ENCODE measurements at places on chromosomes 12 and 14.

DNA sequence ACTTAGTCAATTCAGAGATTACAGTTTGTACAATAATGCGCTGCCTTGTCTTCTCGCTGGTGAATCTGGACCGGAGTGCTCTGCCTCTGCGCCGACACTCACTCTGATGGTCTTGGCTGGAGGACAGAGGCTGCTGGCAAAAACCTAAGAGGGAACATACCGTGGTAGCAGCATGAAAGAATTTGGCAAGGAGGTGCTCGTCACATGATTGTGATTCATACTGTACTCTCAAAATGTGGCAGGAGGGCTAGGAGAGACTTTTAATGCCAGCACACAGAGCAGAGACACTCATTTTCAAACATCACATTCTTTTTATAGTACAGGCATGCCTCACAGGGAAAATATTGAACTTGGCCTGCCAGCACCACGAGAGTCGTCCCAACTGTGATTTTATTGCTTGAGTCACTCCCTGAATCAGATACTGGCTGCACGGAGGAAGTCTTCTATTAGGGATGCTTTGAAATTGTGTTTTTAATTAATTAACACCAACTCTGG, 67.8 kb downstream of the HMGA2 start:
- peak; percentile 66 for DNase-seq

GRCh38 chr12:103373088-103373523, 122.7 kb downstream of the C12orf42 start:
- DNase-seq = no peak

- no peak for DNase-seq
These were observed 9.3 kb downstream of the EML1 start for GRCh38 chr14:99802301-99803105.

DNA sequence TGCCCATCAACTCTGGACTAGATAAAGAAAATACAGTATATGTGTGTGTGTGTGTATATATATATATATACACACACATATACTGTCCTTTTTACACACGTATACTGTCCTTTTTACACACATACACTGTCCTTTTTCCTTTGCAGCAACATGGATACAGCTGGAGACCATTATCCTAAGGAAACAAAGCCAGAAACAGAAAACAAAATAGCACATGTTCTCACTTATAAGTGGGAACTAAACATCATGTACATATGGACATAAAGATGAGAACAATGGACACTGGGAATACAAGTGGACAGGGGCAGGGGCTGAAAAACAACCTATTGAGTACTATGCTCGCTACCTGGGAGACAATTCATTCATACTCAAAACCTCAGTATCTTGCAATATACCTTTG, 23.7 kb downstream of the VDR start:
- no peak for DNase-seq

DNA sequence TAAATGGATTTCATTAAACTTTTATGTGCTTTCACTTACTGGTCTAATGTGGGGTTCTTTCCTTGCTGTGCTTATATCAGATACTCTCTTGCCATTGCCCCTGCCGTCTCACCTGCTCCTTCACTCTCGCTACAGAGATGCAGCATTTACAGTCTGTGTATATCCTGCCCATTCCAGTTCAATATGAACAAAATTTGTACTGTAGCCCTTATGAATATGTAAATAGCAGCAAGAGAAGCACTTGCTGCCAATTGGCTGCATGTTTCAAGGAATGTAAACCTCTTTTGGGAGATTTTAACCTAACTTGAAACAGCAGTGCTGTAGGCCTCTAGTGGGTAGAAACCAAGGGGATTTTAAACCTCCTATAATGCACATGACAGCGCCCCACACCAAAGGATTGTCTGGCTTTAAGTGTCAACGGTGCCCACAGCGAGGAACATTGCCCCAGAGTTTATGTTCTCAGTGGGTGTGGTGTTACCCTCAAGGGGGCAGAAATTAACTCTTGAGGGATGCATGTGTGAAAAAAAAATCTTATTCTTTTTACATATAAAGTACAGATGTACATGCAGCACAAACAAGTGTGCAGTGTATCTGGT, 19.1 kb downstream of the PCNX1 start:
- no peak for DNase-seq

DNA sequence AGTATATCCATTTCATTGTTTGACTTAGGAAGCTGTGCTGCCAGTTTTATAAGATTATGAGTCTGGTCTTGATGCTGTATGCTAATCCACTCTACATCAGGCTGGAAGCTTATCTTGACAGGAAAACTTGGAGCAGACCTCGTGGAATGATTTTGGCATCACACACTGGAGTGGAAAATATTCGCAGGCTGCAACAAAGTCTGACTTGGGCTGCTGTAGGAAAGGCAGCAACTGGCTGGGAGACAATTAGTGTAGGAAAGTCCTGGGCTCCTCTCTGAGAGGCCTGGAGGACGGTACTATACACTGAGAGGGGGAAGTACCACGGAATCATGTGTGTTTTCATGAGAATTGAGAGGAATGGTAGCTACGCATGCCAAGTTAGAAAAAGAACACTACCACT, 383.7 kb downstream of the ETNK1 start:
- no peak for DNase-seq

Measured in upper lobe of right lung (tissue), 1 donor.